Mesenteric fat pad (tissue), 1 donor: ENCODE measurements at places on chromosomes 13 and 19. TPM values are rescaled to one million over a fixed set of nuclear protein-coding genes. Genes with fewer than 3 reads are reported as not detected.

DNA sequence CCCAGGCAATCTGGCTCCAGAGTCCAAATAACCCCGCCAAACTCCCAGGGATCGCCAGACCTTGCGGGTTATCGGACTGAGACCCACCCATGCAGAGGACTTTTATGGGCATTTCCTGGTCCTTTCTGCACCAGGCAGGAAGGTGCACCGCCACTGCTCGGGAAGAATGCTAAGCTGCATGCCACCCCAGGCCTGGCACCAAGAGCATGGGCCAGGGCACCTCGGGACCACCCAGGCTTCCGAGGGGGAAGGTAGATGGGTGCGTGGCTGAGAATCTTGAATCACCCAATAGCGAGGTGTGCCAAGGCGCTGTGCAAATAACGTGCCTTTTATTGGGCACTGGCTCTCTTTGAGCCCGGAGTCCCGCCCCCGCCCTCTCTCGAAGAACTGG, 422 bp upstream of the ZNF575 start:
- no peak for DNase-seq

DNA sequence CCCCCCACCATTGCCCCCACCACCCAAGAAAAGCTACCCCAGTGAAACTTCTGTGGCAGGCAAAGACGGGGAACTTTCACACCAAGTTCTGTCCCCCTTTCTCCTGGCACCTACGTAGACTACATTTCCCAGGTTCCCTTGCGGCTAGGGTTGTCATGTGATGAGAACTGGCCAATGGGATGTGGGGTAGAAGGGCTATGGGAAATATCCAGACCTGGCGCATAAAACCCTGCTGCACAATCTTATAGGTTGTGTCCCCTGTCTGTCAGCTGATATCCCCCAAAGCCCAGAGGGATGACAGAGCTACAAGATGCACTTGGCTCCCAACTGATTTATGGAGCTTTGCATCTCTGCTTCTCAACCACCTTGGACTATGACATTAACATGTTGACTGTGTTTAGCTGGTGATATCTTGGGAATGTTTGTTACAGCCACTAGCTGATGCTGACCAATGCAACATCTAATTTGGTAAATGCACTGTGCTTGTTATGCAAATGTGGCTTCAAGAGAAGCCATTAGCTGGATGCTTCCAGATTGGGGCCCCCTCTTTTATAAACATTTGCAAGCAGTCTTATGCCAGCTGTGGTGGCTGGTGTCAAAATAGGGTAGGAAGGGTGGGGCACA, 6.1 kb downstream of the SH2D3A start:
- DNase-seq, result no peak

Gene PSG11
- not detected for total RNA-seq

DNA sequence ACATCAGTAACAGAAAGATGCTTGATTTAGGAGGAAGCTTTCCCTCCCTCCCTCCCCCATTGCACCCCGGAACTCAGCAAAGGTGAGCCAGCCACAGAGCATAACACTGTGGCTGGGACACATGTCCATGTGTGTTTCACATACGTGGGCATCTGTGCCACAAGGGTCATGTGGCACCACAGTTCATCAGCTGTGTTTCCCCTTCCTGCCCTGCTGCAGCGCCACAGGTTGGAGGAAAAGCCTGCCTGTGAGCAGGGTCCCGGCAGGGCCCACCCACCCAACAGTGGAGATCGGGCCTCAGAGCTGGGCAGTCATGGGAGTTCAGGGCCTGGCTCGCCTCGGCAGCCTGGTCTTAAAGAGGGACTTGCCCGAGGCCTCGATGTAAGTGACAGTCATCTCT, 2.8 kb downstream of the ACP5 start:
- no peak for DNase-seq
